ENCODE measurements at places on chromosomes 4 and X.

- DNase-seq: no peak
These were observed 182.1 kb upstream of the TET2 start for GRCh38 chr4:104964410-104965175.

DNA sequence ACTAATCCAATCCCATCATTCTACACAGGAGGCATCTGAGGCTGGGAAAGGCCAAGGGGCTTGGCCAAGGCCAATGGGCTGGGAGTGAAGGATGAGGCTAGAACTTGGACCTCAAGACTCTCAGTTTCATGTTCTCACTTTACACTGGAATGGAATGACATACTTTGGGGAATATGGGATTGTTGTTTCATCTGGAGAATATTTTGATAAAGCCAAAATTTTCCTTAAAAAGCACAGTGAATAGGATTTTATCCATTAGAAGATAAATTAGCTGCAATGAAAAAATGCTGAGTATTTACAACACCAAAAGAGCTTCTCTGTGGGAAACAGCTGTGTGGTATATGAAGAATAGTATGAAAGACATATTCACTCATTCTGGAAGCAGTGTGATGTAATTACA is 29.3 kb downstream of the SMIM20 start:
- DNase-seq: no peak

GRCh38 chr4:4502694-4503311 is 39.0 kb downstream of the STX18 start:
- DNase-seq: no peak

GRCh38 chr4:1021386-1022050 is 10.1 kb downstream of the FGFRL1 start:
- no peak for DNase-seq

- DNase-seq: no peak
These were observed 69.3 kb upstream of the PCDH19 start for GRCh38 chrX:100479329-100479728.

DNA sequence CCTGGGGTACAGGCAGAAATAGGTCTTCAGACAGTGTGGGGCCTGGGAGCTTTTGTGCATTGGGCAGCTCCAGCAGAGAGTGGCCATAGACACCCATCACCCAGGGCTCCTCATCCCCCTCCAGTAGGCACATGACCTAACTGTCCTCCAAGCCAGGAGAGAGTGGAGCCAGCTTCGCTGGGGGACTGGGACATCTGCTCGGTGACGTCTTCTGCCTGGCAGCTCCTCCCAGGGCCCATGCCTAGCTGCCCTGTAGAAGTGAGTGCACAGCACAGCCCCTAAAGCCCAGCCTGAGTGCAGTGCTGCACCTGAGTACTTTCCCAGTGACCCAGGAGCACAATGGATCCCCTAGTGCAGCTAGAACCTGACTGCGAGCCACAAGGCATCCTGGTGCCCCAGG is 279.7 kb upstream of the SLC7A11 start:
- no peak for DNase-seq

DNA sequence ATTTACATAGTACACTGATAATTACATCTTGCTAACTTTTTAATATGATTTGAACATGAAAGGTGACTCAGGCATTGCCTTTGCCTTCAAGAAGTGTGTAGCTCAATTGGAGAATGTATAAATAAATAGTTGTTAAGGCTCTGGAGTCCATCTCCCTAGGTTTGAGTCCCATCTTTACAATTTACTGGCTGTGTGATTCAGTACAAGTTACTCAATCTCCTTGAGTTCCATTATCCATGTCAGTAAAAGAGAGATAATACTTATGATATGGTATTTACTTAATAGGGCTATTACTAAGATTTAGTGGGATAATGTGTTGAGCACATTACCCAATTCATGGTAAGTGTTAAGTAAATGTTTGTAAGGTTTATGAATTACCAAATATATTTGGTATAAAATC is 1.9 kb upstream of the FGG start:
- no peak for DNase-seq
